ENCODE measurements at places on chromosomes 3 and 15.

- no peak for DNase-seq
These were observed 51.9 kb downstream of the RHCG start for GRCh38 chr15:89444241-89445225.

GRCh38 chr3:149560001-149560400, 85.5 kb downstream of the TM4SF4 start:
- no peak for DNase-seq

- no peak for DNase-seq
These were observed 848.8 kb upstream of the GBE1 start for GRCh38 chr3:82610236-82610635.

- no peak for DNase-seq
These were observed 5.4 kb downstream of the VILL start for GRCh38 chr3:37995652-37996641.

DNA sequence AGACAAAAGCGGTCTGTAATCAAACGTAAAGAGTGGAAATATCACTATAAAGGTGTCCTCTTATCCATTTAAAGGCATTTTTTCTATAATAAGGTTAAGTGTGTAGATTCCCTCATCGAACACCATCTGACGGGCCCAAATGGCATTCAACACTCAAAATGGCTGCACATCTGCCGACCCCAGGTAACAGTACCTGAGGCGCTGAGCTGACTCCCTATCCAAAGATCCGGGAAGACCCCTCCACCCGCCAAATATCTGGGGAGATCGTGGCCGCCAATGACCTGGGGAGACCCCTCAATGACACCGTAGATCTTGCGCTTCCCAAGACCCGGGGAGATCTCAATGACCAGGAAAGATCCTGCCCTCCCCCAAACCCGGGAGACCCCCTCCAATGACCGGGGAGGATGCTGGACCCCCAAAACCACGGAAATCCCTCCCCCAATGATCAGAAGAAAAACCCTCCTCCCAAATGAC, 476 bp downstream of the IP6K2 start:
- no peak for DNase-seq

GRCh38 chr15:45980366-45980765, 345.5 kb downstream of the SQOR start:
- DNase-seq, result no peak

DNA sequence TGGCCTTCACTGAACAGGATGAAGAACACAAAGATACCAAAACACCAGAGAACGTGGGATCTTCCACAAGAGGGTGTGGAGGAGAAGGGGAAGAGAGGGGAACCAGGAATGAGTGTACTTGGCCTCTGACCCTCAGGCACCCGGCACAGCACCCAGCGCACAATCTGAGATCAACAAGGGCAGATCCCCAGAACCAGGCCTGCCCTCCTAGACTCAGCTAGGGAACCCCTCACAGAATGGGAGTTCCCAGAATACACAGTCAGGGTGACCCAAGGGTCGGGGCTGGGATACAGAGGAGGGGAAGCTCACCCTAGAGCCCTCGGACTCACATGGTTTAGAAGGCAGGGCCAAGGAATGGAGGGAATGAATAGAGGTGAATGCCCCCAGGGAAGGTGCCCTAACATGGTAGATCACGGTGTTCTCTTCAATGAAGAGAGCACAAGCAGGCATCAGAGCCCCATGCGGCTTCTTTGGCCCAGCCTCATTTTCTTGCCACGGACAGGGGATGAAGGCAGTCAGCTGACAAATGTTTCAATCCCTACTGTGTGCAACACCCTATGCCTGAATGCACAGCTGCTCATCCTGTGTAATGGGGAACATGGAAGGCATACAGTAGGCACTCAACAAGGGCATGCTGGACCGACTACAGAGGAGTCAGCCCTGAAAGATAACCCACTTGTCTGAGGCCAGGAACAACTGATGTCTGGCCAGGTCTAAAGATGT, 13.1 kb downstream of the BMF start:
- DNase-seq, result no peak

GRCh38 chr3:189195302-189195701, 23.5 kb downstream of the TPRG1 start:
- no peak for DNase-seq

DNA sequence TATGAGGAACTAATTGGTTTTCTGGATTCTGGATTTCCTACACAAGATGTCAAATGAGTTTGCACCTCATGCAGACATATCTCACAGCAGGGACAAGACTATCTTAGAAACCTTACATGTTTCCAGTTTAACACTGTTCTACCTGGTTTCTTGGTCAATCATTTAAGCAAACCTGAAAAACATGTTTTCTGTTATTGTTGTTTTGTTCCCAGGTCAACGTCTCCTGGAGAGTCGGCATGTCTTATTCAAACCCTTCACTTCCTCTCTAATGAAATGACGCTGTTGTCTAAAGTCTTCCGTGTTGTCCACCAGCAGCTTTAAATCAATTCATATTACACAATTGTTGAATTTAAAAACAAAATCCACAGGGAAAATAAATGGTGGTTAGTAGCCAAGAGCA, 150.9 kb downstream of the CNTN3 start:
- DNase-seq, result no peak

DNA sequence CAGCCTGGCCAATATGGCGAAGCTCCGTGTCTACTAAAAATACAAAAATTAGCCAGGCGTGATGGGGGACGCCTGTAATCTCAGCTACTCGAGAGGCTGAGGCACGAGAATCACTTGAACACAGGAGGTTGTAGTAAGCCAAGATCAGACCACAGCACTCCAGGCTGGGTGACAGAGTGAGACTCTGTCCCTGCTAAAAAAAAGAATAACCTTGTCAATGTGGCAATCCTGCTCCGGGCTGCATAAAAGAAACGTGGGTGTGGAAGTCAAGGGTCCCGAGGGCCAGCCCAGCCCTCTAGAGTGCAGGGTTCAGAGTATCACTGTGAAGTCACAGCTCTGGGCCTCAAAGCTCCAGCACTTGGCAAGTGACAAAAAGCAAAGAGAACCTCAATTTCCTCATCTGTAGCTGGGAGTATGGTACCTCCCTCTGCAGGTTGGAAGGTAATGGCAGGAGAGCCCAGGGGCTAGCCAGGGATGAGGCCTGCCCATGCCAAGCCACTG, 73.5 kb upstream of the IQSEC1 start:
- DNase-seq, result no peak

GRCh38 chr3:169384573-169384972, 278.9 kb downstream of the MECOM start:
- no peak for DNase-seq

- DNase-seq, result no peak
These were observed 268.5 kb downstream of the PTPRG start for GRCh38 chr3:61829722-61830350.

DNA sequence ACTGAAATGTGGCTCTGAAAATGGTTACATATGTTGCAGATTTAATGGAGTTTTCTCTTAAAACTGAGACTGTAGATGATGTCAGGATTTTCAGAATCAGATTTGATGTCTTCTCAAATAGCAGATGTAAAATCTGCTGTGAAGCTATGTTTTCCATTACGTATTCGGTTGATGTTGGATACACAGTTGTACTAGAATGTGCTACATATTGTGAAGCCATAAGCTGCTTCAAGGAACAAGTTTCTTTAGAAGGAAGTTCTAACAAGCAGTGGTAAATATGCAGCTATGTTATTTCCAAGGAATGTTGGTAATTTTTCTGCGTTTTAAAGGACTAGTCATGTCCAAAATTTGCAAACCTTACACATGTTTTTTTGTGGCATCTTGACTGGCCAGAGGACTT, 197.7 kb downstream of the RBMS3 start:
- DNase-seq, result no peak

DNA sequence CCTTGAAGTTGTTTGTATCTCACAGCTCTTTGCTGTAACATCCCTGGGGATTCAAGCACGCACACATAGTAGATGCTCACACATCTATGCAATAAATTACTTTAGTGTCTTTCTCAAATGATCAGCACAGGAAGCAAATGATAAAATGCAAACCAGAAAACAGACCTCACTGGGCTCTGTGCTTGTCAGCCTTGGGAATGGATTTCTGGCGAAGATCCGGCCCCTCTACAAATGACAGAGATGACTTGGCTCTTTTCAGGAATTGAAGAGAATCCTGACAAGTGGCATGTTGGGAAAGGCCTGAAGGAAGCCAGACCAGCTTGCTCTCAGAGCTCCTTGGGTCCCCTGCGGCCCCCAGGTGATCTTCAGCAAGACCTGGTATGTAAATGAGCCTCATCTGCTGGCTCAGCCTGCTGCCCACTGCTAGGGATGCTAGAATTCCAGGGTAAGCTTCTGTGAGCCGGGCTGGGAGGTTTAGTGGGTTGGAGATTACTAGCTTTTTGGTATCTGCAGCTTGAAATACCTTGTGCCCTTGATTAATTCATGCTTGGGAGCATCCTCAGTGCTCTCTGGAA, 54.1 kb downstream of the LPP start:
- DNase-seq, result no peak

- DNase-seq, result peak; percentile 25
These were observed 13.7 kb upstream of the PARP6 start for GRCh38 chr15:72285927-72286516.

GRCh38 chr3:23459889-23460546, 256.9 kb downstream of the UBE2E2 start:
- no peak for DNase-seq

DNA sequence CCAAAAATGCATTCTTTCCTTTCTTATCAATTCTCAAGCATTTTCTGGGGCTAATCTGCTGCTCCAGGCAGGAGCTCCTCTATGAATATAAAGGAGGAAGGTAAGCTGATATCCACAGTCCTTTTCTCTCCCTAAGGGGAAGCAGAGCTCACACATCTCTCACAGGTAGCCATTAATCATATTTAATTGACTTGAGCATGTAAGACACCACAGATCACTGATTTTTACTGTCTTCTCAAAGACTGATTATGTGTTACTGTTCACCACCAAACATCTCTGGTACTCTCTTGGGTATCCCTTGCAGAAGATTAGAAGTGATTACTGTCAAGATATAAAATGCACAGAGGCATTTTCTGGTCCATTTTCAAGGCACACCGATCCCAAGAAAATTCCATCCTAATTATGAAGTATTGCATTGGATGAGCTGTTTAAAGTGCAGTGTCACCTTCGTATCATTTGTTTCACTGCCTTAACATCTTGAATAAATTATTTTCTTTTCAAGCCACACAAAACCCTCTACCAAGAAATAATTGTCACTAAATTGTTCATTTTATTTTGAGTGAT, 100.7 kb downstream of the ARPP21 start:
- no peak for DNase-seq

GRCh38 chr3:13167064-13167743, 94.0 kb upstream of the IQSEC1 start:
- no peak for DNase-seq

- DNase-seq, result no peak
These were observed 789.0 kb upstream of the ROBO1 start for GRCh38 chr3:80556763-80557162.

GRCh38 chr3:45191924-45192417, 34.1 kb downstream of the TMEM158 start:
- DNase-seq, result no peak

- DNase-seq, result no peak
These were observed 30.6 kb upstream of the SLC2A2 start for GRCh38 chr3:171057072-171057471.

- DNase-seq, result no peak
These were observed 115.9 kb downstream of the IQSEC1 start for GRCh38 chr3:12957339-12957738.

GRCh38 chr3:177557548-177557947, 360.3 kb upstream of the TBL1XR1 start:
- no peak for DNase-seq

DNA sequence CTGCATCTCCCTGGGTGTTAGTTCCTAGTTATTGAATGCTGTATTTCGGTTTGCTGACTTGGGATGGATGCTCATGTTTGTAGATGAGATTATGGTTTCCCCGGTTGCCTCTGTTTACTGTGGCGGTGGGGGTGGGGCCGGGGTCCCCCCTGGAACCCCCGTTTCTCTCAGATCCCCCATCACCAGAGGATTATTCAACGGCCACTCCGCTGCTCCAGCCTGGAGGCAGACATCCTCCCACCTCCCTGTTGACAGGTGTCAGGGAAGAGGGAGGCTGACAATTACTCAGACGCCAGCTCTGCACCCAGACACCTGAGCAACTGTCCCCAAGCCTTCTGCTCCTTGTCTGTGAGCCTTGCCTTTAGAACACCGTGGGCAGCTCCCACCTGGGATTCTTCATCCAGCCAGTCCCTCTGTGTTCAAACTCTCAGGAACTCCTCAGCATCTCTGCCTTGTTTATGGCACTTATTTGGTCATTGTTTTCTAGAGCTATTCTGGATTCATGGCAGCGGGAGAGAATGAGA, 95.9 kb upstream of the PRR20G start:
- DNase-seq, result no peak

DNA sequence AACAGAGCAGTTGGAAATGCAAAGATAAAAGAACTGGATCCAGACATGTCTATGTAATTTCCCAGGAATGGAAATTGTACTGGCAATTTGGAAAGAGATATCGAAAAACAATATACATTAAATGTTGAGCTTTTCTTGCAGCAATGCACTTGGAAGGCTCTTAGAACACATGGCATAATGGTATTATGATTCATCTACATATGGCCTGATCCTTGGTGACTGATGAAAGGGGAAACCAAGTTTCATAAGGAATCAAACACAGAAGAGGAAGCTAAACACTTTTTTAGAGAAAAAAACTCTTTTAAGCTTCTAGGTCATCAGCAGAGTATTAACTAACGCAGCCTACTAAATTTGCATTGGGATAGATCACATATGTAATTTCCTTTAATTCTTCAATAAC, 12.4 kb upstream of the GREM1 start:
- DNase-seq, result no peak

- DNase-seq, result no peak
These were observed 154.4 kb downstream of the RPLP1 start for GRCh38 chr15:69606921-69607500.

DNA sequence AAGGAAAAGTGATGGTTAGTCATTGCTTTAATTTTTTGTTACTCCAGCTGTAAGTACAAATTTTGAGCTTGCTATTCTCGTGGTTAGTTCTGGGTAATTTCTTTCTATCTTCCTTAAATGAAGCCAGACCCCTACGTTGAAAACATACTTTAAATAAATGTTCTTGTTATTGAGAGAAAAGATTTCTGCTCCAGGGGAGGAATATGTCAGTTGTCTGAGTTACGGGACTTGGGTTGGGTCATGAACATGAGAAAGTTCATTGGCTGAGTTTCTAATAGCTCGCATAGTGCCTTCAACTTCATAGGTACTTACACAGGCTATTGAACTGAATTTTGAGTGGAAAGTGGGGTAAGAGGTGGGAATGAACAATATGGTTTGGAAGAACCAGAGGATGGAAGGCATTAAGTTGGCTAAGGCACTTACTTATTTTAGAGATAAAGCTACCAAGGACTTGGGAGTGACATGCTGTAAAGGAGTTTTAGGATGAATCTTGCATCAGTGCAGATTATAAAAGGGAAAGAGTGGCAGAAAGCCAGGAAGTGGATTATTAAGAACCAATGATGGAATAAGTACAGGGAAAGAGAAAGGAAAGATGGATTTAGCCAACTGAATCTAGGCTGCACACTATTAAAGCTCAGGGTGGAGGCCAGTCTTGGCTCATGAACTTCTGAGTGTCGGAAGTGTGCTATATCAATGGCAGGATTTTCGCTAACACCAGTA, 1.4 kb downstream of the RPSA start:
- no peak for DNase-seq

- no peak for DNase-seq
These were observed 3.0 kb downstream of the XIRP1 start for GRCh38 chr3:39189150-39189958.

Measured in activated naive CD8-positive, alpha-beta T cell treated with anti-CD3 and anti-CD28 coated beads, Interleukin-2, amount 50 U/mL, for 16 hours (primary cell).